ENCODE measurements at places on chromosomes 3 and 15.

DNA sequence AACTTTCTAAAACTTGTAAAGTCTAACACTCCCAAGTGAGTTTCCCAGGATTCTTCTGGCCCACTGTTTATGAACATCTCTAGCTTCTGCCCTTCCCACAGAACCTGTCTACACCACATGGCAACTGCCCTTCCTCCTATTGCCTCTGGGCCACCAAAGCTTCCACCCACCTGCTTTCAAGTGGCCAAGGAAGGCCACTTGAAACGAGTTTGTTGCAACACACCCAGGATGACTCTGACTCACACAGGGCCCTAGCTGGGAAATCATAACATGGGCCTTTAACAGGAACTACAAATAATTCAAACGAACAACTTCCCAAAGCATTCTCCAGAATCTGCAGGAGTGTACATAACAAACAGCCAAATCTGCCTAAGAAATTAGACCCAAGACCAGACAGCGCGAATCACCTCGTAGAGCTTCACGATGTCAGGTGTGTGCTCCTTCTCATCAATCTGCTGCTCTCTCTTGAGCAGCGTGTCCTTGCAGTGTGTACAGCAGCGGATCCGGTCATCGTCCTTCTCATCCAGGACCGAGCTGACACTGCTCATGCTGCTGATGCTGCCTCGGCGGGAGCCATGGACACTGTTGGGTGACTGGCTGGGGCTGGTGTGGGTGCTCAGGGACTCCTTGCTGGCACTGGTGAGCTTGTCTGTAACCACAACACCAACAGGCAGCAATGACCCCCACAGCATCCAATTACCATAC is 16.8 kb downstream of the RBSN start:
- no peak overlapping the region for H3K4me3 ChIP-seq
- H3K36me3 ChIP-seq, result peaks cover 75% of the 10 kb centered on the region
- H3K27me3 ChIP-seq, result no peaks in the 10 kb centered on the region
- H3K27ac ChIP-seq, result no peak overlapping the region

GRCh38 chr3:22729981-22730380 is 473.1 kb upstream of the UBE2E2 start:
- DNase-seq, result no peak
- no peak overlapping the region for H3K27ac ChIP-seq
- no peaks in the 10 kb centered on the region for H3K4me1 ChIP-seq
- H3K27me3 ChIP-seq, result no peaks in the 10 kb centered on the region
- H3K4me3 ChIP-seq, result no peak overlapping the region

- DNase-seq, result no peak
- no peak overlapping the region for H3K4me3 ChIP-seq
- H3K27me3 ChIP-seq, result no peaks in the 10 kb centered on the region
Measured at GRCh38 chr15:31214158-31214863, 112.3 kb upstream of the KLF13 start.

DNA sequence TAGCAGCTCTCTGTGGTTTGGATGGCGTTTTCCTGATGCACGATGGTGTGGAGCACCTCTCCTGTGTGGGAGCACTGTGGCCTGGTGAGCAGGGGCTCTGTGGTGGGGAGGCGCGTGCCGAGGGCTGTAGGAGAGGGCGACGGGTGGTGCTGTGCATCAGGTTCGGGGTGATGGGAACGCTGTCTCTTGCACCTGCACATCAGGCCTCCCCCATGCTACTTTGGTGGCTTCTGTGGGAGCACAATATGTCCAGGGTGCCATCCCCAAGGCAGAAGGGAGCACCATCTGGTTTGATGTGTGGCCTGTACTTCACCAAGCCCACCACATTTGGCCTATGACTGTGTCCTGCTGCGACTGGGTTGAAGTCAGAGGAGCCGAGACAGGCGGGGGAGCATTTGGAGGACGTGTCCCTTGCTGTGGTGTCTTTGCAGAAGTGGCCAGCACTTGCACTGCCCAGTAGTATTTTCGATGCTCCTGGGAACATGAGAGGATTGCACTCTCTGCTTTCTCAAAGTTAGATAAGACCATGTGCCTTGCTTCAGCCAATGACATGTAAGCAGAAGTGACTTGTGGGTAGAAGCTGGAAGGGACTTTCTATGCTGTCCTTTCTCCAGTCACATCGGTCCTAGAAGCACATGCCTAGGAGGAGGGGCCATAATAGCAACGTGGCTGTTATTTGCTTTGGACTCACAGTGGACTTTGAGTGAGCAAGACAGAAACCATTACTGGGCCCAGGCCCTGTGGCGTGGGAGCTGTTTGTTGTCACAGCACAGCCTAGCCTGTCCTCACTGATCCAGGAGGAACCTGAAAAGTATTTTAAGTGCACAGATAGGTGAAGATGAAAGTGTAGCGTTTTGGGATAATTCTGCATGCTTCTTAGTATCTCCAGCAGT is 72.1 kb downstream of the APBA2 start:
- no peaks in the 10 kb centered on the region for H3K36me3 ChIP-seq
- DNase-seq, result no peak
- no peaks in the 10 kb centered on the region for H3K27me3 ChIP-seq
- H3K4me3 ChIP-seq, result no peak overlapping the region
- H3K4me1 ChIP-seq, result no peaks in the 10 kb centered on the region
- H3K27ac ChIP-seq, result no peak overlapping the region

- H3K36me3 ChIP-seq, result no peaks in the 10 kb centered on the region
- no peak overlapping the region for H3K4me3 ChIP-seq
Measured at GRCh38 chr15:43915631-43916325, 89.0 kb downstream of the WDR76 start.

DNA sequence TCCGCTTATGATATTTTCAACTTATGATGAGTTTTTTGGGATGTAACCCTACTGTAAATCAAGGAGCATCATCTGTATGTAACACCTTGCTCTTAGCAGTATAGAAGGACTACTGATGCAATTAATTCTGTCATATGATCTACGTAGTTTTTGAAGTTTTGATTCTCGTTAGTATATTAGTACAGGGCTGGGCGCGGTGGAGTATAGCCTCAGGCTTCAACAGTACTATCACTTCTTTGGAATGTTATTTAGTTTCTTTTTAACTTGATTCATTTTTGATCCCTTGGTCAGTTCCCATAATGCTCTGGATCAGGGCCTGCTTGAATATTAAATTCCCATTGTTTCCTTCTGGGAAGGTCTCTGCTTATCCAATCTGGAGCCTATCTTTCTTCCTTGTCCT is 23.9 kb upstream of the AP4E1 start:
- no peaks in the 10 kb centered on the region for H3K36me3 ChIP-seq
- no peak for DNase-seq
- no peaks in the 10 kb centered on the region for H3K27me3 ChIP-seq
- peaks cover 14% of the 10 kb centered on the region for H3K4me1 ChIP-seq

- no peaks in the 10 kb centered on the region for H3K4me1 ChIP-seq
- no peak overlapping the region for H3K4me3 ChIP-seq
- no peak overlapping the region for H3K27ac ChIP-seq
- H3K27me3 ChIP-seq, result no peaks in the 10 kb centered on the region
- DNase-seq, result no peak
Measured at GRCh38 chr3:161905520-161906132, 409.0 kb downstream of the OTOL1 start.

GRCh38 chr3:55487381-55488241 is 505 bp upstream of the WNT5A start:
- H3K27me3 ChIP-seq, result no peaks in the 10 kb centered on the region
- no peak for DNase-seq
- no peaks in the 10 kb centered on the region for H3K36me3 ChIP-seq
- H3K4me1 ChIP-seq, result peaks cover 42% of the 10 kb centered on the region

- H3K27ac ChIP-seq, result no peak overlapping the region
- no peak overlapping the region for H3K4me3 ChIP-seq
- DNase-seq, result no peak
- no peaks in the 10 kb centered on the region for H3K36me3 ChIP-seq
- no peaks in the 10 kb centered on the region for H3K4me1 ChIP-seq
- no peaks in the 10 kb centered on the region for H3K27me3 ChIP-seq
Measured at GRCh38 chr3:53525765-53526703, 31.6 kb downstream of the CACNA1D start.

DNA sequence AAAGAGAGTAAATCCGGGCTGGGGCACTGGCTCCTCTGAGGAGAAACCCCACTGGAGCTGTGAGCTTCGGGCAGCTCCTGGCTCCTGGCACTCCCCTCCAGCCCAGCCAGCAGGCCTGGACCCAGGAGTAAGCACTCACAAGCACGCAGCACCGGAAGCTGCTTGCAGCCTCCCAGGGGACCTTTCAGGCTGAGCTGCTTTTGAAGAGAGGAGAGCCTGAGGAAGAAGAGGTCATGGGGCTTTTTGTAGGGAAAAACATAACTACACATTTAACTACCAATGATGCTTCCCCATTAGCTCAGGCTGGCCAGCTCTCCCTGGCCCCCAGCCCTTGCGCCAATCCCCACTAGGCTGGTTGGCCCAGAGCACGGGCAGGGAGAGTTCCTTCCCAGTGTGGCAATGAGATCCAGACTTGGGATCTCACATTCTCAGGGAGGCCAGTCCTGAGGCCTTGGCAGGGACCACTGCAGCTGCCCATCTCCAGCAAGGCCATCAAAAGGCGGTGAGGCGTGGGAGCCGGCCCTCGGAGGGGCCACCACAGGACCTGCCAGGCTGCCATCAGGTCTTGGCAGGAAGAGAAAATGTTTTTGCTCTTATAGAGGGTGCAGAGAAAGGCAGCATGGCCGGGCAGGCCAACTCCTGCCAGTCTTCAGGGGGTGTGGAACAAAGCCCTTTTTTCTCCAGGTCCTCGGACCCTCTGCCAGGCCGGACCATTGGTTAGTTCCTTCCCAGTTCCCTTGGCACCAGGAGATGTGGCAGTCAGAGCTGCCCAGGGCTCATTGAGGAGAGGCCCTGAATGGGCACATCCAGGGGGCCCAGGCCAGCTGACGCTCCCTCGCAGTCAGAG is 41.5 kb upstream of the MFGE8 start:
- no peak overlapping the region for H3K4me3 ChIP-seq
- DNase-seq, result no peak
- H3K4me1 ChIP-seq, result no peaks in the 10 kb centered on the region
- no peak overlapping the region for H3K27ac ChIP-seq

DNA sequence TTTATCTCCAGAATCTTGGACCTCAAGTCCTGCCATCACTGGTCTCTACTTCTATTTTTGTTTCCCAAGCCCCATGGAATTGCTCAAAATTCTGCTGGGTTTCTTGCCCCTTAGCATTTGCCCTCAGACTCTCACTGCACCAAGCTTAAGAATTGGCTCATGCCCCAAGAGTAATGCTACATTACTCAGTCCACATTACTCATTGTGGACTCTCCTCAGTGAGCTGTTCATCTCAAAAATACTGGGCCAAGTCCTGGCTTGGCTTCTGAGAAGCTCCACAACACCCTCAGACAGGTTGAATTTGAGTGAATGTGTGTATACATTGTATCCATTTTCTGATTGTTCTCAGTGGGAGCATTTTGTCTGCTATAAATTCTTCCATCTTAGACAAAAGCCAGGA is 364.4 kb upstream of the ARHGEF26 start:
- H3K4me3 ChIP-seq, result no peak overlapping the region
- no peak overlapping the region for H3K27ac ChIP-seq
- no peaks in the 10 kb centered on the region for H3K27me3 ChIP-seq
- no peaks in the 10 kb centered on the region for H3K36me3 ChIP-seq

Data from liver (tissue), 10 donors.